AG04450 (cell line): ENCODE measurements at places on chromosomes 7 and 10.

GRCh38 chr10:49620841-49621378 is 7.1 kb downstream of the CHAT start:
- no peak for DNase-seq

GRCh38 chr10:113006656-113007342 is 56.8 kb downstream of the TCF7L2 start:
- DNase-seq, result no peak

- no peak for DNase-seq
Measured at GRCh38 chr7:115037128-115037802, 115.4 kb downstream of the MDFIC start.

GRCh38 chr7:90988516-90988915 is 275.7 kb upstream of the FZD1 start:
- no peak for DNase-seq
